ENCODE measurements at places on chromosomes 4 and X.

- DNase-seq: no peak
Measured at GRCh38 chrX:136031626-136032025, 46.4 kb downstream of the SLC9A6 start.

- DNase-seq: no peak
Measured at GRCh38 chr4:27094783-27095182, 234.1 kb downstream of the STIM2 start.

DNA sequence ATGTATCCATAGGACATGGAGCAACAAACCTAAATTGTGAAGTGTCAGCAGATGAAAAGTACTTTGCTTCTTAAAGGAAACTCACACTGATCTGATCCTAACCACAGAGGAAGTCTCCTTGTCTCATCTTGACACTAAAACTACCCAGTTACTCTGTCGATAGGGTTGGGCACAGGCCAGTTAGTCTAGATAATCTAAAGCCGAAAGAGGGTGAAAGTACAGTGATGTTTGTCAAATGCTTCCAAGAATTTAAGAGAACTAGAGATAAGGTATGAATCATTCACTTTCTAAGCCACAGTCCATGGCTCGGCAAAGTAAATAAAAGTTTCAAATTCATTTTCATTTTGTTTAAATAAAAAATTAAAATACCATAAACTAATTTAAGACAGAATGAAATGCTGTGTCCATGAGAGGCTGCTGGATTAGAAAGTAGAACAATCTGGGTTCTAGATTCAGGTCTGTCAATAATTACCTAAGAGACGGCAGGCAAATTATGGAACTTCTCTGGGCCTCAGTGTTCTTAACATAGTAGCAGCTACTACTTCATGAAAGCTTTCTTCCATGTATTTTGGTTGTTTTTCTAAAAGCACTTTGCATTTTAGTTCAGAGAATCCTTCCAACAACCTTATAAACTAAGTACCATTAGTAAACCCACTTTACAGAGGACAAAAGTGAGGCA lies 176.7 kb downstream of the LDB2 start:
- DNase-seq: no peak

DNA sequence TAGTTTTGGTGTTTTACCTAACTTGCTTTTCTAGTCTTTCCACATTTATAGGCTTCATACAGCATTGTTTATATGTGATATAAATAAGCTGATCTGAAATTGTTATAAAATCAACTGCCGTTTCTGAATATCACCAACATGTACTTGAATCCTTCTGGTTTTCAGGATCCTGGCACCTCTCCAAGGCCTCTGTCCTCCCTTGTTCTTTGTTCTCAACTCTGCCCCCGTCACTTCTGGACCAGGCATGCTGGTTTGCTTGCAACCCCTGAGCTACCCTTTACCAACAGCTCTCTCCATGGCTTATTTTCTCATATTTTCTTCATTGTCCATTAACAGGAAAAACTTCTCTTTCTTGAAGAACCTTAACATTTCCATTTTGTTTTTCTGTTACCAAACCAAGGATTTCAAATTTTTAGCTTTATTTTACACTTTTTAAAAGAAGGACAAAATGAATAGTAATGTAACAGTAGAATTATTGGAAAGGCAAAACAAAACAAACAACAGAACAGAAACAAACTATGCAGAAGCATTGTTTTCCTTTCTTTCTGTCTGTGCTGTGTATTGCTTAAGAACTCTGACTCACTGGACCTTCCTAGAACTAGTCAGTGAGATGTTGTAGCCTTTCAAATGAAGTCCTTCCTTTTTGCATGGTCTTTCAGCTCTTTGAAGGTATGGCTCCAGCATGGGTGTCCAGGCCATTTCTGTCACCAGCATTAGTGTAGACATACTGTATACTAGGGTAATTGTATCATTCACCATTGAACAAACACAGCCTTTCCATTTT lies 44.8 kb downstream of the BANK1 start:
- DNase-seq: no peak

GRCh38 chr4:120633810-120634209 lies 288.7 kb downstream of the PRDM5 start:
- no peak for DNase-seq

DNA sequence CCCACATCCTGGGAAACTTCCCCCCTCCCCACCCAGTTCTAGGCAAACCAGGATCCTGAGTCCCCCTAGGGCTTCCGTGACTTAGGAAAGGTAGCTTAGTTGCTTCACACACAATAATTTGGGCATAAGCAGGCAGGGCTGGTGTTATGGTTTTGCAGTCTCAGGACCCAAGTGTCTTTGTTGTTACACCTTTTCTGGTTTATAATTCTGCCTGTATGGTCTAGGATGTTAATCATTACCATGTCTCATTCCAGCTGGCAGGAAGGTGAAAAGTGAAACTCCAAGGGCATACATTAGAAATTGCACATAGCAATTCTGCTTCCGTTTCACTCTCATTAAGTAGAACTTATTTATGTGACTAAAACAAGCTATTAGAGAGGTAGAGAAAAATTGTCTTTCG lies 16.8 kb downstream of the UGT8 start:
- DNase-seq: no peak

DNA sequence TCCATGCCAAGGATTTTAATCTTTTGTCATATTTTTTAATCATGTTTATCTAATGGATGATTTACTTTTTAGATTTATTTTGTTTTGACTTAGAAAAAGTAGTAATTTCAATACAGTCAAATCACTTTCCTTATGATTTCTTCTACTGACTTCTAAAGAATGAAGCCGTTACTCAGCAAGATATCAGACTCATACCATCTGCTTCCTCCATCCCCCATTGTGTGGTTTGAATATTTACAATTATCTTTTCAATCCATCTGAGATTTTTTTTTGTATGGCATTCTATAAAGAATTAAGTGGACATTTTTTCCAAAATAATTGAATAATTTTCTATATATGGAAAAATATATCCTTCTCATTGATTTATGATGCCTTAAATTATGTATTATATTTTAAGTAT lies 565.4 kb upstream of the ATOH1 start:
- no peak for DNase-seq

Data from activated CD8-positive, alpha-beta memory T cell treated with anti-CD3 and anti-CD28 coated beads, Interleukin-2, amount 50 U/mL, for 4 hours (primary cell).